Lower leg skin (tissue), 4 donors: ENCODE measurements at places on chromosomes 11 and 22.

DNA sequence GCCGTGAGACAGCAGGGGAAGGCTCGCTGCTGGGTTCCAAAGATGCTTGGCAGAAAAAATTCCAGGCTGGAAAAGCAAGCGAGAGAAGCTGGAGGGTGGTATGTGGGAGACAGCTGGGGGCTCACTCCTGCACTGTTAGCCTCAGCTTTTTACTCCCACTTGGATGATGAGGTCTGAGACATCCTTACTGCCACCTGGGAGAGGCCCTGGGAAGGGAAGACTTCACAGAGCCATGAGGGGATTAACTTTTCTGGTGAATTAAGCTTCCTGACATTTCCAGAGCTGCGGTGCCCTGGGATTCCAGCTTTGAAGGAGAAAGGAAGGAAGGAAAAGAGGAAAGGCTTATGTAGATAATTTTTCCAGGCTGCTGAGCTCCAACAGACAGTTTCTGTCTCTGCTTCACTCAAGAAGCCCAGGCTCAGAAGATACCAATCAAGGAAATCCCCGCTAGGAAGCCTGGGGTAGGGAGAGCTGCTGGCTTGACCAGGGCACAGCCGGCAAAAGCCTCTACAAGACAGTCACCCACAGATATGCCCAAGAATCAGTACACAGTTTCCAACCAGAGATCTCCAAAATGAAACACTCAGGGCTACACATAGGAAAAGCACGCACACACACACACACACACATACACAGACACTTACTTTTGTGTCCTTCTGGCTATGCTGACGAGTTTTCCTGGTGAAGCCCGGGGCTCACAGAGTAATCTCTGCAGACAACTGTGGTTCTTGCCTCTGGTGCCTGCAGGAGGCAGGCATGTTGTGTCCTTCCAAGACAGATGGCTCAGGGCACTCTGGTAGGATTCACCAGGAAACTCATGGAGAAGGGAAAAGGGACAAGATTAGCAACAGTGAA lies 907 bp downstream of the MCHR1 start:
- no peak for DNase-seq

DNA sequence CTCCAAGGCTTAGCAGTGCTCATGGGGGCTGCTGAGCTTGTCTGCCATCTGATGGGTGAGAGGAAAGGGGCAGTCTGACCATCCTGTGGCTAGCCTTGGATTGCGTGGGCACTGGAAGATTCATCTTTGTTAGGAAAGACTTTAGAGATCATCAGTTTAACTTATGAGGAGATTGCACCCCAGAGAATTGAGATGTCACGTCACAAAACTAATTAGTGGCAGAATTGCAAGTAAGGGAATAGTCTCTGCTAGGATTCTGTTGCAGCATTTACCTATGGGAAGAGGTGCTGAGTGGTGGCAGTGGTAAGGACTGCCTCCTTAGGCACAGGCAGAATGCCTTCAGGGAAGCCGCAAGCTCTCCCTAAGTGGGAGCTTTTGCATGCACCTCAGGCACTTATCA lies 42.8 kb upstream of the HSPA8 start:
- no peak for DNase-seq

DNA sequence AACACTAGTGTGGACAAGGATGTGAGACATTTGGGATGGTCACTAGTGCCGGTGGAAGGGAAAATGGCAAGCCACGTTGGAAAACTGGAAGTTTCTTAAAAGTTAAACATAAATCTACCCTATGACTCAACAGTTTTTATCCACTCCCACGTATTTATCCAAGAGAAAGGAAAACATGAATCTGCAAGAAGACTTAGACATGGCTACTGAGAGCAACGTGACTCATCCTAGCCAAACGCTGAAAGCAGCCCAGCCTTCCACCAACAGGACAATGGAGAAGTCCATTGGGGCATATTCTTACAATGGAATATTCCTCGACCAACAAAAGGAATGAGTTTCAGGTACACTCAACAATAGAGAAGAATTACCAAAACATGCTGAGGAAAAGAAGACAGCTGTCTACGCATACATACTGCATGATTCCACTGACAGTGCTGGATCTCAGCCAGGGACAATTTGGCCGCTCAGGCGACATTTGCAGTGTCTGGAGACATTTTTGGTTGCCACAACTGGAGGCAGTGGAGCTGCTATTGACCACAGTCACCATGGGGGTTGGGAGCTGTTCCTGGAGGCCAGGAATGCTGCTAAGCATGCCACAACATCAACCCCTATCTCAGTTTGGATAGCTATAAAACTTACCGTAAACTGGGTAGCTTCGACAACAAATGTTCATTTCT lies 21.2 kb downstream of the SYT13 start:
- DNase-seq = no peak

DNA sequence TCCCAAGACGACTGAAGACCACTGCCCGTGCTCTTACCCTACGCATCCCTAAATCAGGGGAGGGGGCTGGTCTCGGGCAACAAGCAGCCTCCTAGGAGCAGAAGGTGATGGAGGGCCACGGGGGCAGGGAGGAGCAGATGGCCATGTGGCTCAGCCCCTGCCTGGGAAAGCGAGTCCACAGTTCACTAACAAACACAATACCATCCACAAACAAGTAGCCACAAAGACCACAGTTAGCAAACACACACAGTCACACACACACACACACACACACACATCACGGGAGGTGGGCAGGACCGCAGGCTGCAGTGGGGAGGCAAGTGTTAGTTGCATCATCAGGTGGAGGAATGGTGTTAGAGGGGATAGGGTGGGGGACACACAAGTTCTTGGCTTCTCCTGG lies 13.2 kb upstream of the FXYD2 start:
- no peak for DNase-seq

GRCh38 chr11:117946156-117946841 lies 17.1 kb upstream of the TMPRSS13 start:
- DNase-seq = no peak
